ENCODE measurements at places on chromosomes 2 and 18.

DNA sequence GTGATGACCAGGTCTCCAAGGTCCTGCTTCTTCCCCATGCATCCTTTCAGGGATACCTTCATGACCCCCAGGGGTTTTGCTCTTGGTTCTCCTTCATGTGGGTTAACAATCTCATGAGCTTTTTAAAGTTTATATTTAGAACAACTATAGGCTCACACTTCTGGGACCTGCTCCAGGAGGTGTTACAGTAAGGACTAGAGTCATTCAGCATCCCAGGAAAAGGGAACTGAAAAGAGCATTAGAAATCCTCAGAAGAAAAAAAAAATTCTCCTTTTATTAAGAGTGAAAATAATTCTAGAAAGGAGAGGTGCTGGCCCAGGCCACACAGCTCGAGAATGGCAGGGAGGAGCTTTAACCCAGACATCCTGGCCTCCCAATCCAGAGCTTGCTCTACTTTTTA lies 66.5 kb downstream of the SETBP1 start:
- DNase-seq, result no peak

DNA sequence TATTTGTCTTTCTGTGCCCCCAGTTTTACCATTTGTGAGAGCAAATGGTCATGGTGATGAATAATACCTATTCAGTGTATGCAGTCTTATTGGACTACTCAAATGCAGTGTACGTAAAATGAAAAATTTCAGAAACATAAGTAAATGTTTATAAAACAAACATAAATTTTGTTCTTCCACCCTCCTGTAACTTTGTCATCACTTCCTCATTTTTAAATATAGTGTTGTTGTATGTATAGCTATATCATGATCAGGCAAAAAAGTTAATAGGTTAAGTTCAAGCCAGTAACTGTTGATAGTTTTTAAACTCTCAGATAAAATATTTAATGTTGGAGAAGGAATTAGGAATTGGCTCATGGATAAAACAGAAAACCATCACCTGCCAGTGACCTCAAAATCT lies 93.2 kb downstream of the KLF7 start:
- no peak for DNase-seq

DNA sequence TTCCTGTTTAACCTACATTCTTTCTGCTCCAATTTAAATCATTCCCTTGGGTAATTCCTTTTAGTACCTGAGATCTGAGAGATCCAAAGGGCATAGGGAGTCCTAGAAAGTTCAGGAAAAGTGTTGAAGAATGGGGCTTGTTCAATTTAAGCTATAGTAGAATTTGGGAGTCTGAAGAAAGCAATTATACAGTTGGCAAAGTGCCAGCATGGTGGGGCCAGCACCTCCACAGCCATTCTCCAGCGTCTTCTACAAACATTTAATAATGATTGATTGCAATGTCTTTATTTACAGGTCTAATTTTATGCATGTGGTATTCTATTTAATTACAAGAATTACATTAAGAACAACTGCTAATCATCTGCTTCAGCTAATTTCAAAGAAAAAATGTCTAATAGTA lies 957.7 kb upstream of the GYPC start:
- no peak for DNase-seq

GRCh38 chr2:113892004-113892710 lies 2.3 kb downstream of the ACTR3 start:
- no peak for DNase-seq

DNA sequence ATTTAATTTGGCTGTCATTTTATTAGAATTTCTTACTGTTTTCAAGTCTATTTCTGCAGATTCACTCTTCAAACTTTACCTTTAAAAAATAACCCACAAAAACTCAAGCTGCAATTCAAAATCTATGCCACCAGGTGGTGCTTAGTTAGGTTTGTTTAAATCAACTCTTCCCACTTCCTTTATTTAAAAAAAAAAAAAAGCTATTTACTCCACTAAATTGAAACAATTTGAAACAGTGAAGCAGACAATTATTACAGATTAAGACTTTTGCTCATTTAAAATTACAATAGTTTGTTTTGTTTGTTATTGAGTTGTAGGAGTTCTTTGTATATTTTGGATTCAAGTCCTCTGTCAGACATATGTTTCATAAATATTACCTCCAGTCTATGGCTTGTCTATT lies 300.0 kb downstream of the PDE11A start:
- no peak for DNase-seq

DNA sequence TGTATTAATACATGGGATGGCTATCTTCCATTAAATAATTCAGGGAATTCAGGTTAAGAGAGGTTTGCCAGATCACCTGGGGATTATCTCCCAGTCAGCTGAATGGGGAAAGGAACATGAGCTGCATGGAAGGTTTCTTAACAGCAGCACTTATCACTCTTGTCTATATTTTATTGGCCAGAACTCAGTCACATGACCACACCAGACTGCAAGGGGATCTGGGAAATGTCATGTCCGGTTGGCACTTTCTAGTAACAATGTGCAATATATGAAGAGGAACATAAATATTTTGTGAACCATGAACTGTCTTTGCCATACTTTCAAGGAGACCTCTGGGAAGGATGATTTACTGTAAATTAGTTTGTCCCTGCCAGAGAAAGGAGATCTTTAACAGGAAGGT lies 599.1 kb downstream of the SLC4A3 start:
- DNase-seq, result no peak

DNA sequence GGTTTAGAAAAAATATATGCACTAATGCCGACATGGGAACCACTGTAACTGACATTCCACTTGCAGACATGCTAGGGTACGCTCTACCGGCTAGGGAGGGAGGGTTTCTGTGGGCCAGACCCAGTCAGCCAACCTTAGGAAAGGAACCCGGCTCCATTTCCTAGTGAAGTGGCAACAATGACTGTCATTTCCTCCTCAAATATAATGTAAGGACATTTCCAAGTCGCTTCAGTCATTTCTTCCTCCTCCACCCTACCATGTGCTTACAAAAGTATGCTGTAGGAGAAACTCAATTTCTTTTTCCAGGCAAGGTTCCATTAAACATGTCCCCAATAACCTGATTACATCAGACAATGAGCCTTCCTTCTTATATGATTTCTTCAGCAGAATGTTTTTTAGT lies 64.3 kb upstream of the PSMD14 start:
- no peak for DNase-seq

DNA sequence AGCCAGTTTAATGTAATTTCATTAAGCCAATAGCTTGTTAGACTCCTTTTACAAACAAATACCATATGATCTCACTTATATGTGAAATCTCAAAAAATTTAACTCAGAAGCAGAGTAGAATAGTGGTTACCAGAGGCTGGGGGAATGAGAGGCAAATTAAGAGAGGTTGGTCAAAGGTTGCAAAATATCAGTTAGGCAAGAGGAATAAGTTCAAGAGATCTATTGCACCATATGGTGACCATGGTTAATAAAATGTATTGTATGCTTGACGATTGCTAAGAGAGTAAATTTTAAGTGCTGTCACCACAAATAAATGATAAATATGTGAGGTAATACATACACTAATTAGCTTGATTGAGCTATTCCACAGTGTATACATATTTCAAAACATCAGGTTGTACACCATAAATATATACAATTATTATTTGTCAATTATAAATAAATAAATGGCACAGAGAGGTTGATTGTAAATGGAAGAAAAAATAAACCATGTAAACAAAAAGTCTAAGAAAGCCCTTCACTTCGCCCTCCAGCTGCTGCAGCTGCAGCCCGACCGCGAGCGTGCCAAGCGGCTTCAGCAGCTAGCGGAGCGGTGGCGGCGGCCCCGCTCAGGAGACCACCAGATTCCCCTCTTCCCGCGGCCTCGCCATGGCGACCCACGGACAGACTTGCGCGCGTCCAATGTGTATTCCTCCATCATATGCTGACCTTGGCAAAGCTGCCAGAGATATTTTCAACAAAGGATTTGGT lies 23.0 kb upstream of the ACTR2 start:
- no peak for DNase-seq

GRCh38 chr2:3456125-3456524 lies 63.2 kb downstream of the ADI1 start:
- DNase-seq, result no peak

GRCh38 chr2:100852999-100853908 lies 33.3 kb downstream of the NPAS2 start:
- DNase-seq, result no peak

DNA sequence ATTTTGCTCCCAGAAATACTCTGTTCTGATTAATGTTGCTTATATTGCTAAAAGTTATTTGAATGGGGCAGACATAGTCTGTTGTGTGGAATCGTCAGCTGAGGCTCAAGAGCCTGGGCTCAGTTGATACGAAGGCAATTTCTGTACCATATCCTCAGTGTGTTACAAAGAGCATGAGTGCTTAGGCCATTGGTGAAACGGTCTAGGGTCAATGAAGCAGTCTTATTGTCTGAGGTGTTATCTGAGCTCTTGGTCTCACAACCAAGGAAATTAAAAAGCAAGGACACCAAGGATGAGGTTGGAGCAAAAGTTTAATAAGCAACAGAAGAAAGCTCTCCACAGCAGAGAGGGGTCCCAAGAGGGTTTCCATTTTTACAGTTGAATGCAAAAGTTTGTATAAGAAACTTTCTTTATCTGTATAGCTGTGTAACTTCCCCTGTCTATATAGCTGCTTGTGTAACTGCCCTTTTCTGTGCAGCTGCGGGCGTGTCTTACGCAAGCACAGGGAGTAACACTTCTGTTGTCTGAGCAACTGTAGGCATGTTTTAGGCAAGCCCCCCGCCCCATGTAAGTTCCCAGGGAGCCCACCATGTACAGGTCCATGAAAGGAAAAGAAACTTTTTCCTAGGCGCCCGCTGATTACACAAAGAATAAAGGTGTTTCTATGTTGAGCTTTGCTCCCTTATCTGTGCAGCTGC lies 40.6 kb upstream of the DSC1 start:
- no peak for DNase-seq

DNA sequence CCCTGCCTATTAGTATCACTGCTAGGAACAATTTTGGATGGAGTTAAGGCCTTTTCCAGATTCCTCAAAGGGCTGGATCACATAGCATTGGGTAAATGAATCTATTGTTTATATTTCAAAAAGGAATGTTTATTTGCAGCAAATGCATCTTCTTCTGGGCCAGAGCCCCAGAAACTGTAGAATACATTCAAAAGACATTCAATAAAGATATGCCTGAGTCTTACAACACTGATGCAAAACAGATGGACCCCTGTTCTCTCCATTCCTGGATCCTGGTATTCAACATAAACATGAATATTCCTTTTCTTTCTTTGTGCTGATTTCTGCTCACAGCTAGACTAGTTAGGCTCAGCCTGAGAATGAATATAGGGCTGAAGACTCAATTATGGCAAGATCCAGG lies 227.2 kb upstream of the KLHL29 start:
- no peak for DNase-seq

DNA sequence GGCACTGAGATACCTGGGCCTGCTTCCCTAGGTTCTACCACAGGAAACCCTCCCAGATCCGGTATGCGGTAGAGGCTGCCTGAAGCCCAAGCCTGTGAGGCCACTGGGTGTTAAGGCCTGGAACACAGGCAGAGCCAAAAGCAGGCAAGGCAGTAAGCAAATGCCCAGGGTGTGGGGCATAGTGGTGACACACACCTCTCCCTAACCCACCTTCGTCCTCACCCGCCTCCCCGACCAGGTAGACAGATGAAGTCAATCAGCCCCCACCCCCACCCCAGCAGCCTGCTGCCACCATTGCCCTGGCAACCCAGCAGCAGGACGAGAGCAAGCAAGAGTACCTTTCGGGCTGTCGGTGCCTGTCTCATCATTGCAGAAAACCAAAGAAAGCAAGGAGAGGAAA lies 6.1 kb downstream of the DCTN1 start:
- no peak for DNase-seq

DNA sequence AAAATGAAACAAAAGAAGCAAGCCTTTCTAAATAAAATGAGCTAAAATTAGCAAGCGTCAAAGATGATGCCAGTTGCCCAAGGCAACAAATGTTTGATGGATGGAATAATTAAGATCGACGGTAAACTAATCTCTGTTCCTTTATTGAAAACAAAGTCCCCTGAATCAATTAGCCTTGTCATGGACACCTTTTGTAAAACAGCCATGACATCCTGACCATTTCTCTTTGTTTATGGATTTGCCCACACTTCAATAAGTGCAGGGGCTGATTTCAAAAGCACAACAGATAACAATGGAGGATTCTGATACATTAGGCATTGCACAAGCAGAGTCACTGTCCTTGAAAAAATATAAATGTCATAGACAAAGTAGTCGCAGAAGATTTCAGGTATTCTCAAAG lies 160.1 kb upstream of the HNRNPA3 start:
- DNase-seq, result no peak

- DNase-seq, result no peak
Observed at GRCh38 chr2:157426477-157426994, 17.4 kb downstream of the CYTIP start.

DNA sequence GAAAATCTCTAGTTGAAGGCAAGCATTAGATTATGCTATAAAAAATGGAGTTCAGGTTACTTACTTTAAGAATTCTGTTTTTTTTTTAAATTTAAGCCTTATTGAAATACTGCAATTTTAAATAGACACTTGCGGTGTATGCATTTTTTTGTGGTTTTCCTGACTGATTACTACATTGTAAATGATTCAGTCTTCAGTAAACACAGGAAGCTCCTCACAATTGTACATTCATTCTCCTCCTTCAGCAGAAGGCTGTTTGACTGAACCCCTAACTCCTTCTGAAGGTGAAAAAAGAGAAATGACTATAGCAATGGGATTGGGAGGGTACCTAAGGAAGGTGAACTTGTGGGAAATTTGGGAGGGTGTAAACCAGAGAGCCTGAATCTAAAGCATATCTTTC lies 136.1 kb downstream of the GCA start:
- DNase-seq, result no peak

DNA sequence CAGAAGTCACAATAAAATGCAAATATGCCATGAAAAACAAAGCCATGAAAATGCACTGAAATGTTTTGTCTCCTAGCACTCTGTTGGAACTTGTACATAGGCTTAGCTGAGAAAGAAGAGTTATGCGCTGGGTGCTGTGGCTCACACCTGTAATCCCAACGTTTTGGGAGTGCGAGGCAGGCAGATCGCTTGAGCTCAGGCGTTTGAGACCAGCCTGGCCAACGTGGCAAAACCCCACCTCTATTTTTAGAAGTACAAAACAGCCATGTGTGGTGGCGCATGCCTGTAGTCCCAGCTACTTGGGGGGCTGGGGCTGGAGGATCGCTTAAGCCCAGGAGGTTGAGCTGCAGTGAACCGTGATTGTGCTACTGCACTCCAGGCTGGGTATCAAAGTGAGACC lies 39.9 kb downstream of the IRS1 start:
- DNase-seq, result no peak

DNA sequence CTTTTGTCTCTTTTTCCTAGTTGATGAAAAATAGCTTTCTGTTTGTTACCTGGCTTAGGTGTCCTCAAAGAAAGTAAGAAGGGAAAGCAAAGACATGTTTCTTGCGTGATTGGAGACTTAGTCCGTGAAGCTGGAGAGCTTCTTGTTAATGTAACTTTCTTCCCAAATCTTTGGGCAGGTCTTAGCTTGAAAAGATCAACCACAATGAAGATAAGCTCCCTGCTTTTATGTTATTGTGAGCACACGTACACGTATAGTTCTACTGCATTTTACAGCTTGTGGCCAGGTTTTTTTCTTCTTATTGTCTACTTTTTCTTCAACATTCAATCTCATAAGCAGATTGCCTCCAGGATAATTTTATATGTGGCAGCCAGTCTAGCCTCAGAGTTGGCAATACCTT lies 99.8 kb downstream of the DIS3L2 start:
- DNase-seq, result no peak

- DNase-seq, result no peak
Observed at GRCh38 chr2:15893085-15893484, 47.3 kb upstream of the MYCN start.

- DNase-seq, result no peak
Observed at GRCh38 chr2:42312106-42312505, 48.9 kb downstream of the COX7A2L start.

- DNase-seq, result no peak
Observed at GRCh38 chr2:158228943-158229508, 127.3 kb downstream of the UPP2 start.
